NCI-H226 (cell line): ENCODE measurements at places on chromosomes 7 and 10.

- DNase-seq: no peak
These were observed 5.7 kb upstream of the DYNC1I1 start for GRCh38 chr7:95766657-95767056.

GRCh38 chr10:60508831-60509230 lies 119.2 kb upstream of the ANK3 start:
- DNase-seq: no peak

- peak; percentile 35 for DNase-seq
These were observed 179.8 kb downstream of the NPSR1 start for GRCh38 chr7:34837801-34838201.

DNA sequence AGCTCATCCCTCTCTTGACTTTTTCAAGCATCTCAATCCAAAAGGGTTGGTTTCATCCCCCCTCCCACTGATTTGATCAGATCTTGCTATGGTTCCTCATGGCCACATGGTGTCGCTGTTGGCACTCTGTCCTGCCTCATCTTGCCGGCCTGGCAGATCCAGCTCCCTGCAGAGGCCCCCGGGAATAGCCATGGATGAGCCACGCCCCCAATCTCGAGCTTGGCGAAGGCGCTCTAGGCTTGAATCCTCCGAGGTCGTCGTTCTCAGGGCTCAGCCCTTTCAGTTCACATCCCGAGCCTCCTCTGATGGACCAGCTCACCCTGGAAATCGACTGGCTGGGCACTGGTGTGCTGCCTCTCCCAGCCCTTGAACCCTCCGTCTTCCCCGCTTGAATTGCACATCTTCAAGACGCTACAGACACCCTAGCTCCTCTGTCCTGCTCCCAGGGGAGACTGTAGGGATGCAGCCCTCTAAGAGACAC lies 628.7 kb downstream of the TYW1 start:
- peak; percentile 64 for DNase-seq

- DNase-seq: no peak
These were observed 18.4 kb downstream of the EEPD1 start for GRCh38 chr7:36171503-36171902.

DNA sequence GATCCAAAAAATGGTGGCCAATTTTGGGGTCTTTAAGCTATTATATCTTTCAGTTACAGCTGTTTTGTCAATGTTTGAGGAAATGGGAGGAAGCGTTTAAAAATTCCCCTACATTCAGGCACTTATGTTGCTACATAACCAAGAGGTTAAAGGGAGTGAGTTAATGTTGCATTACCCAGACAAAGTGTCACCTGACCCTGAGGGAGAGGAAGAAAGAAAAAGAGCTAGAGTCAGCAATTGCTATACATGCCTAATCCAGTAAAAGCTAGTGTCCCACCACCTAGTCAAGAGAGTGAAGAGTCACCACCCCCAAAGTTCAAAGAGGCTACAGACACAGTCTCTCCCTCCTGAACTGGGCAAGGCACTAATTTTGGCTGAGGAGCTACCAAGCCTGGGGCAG lies 69.5 kb upstream of the ZNF92 start:
- no peak for DNase-seq

GRCh38 chr10:58264780-58265179 lies 2.9 kb downstream of the IPMK start:
- no peak for DNase-seq

GRCh38 chr10:20185116-20185515 lies 368.9 kb downstream of the PLXDC2 start:
- DNase-seq: peak; percentile 67

DNA sequence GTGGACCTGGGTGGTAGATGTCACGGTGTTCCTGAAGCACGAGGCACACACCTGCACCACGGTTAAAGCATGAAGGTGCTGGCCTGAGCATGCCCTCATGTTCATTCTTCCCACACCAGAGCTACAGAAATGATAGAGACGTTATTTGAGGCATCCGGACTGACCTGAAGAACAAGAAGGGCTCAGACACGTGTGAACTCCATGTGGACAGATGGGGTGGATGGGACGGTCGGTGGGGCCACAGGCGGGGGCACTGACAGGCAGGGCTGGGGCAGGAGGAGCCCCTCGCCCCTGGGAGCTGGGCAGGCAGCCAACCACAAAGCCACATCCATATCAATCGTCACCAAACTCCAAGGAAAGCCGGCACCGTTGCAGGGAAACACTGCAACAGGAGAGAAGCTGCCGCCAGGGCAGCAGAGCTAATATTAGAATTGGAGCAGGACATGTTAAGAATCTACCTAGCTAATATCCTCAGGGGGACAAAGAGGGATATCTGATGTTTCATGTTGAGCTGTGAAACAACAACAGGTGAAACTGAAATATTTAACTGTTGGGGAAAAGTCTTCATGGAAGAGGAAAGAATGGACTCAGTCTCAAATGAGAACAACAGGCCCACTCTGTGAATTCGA lies 37.8 kb upstream of the DIP2C start:
- no peak for DNase-seq

DNA sequence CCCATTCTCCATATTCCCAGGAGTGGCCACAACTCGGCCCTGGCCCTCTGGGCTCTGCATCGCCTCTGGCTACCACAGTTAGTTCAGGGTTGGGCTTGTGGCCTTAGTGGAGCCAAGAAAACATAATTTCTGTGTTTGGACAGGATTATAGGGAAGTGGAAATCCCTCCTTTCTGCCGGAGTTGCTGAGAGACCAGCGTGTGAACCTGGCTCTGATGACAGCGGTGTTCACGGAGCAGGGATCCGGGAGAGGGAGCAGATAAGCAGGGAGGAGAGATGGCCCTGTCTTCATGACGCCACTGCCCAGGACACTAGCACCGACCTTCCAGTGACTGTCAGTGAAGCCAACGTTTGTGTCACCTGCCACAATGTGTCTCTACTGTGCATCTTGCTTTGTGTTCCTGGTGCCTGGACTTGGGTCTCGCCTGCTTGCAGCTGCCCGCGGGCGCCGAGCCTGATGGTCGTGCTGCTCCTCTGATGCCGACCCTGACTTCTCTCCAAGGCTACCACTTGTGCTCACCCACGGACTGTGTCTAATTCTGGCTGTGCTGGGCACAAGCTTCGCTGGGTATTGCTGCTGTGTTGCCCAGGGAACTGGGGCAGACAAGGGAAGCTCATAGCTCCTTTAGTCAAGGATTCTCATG lies 67.0 kb upstream of the VIPR2 start:
- no peak for DNase-seq

DNA sequence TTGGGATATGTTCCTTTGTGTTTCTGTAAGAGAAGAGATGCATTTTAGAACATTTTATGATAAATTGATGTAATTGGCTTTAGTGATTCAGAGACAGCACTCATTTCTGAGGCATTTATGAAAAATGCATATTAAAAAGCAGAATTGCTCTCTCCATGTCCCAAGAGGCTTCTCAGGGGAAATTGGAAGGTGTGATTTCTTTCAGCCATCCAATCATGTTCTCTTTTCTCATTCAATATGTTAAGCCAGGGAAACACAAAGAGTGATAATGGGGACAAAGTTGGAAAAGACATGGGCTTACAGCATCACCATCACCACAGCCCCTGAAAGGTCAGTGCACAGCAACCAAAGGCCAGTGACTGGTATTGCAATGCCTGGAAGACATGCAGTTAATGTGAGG lies 129.9 kb upstream of the COL1A2 start:
- DNase-seq: no peak

DNA sequence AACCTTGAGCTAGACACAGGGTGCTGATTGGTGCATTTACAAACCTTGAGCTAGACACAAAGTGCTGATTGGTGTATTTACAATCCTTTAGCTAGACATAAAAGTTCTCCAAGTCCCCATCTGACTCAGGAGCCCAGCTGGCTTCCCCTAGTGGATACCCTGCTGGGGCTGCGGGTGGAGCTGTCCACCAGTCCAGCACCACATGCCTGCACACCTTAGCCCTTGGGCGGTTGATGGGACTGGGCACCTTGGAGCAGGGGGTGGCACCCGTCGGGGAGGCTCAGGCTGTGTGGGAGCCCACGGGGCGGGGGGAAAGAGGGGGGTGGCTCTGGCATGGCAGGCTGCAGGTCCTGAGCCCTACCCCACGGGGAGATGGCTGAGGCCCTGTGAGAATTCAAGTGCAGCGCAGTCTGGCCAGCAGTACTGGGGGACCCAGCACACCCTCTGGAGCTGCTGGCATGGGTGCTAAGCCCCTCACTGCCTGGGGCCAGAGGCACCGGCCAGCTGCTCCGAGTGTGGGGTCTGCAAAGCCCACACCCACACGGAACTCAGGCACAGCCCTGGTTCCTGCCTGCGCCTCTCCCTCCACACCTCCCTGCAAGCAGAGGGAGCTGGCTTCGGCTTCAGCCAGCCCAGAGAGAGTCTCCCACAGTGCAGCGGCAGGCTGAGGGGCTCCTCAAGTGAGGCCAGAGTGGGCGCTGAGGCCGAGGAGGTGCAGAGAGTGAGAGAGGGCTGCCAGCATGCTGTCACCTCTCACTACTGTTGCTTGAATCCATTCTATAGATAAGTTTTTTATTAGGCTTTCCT lies 369.8 kb upstream of the SMIM30 start:
- DNase-seq: no peak

- peak; percentile 37 for DNase-seq
These were observed 62.9 kb upstream of the MKRN1 start for GRCh38 chr7:140542228-140542603.

GRCh38 chr10:121553511-121554264 lies 44.6 kb downstream of the FGFR2 start:
- DNase-seq: no peak

- DNase-seq: no peak
These were observed 368.1 kb downstream of the CXCL12 start for GRCh38 chr10:44016589-44017482.

DNA sequence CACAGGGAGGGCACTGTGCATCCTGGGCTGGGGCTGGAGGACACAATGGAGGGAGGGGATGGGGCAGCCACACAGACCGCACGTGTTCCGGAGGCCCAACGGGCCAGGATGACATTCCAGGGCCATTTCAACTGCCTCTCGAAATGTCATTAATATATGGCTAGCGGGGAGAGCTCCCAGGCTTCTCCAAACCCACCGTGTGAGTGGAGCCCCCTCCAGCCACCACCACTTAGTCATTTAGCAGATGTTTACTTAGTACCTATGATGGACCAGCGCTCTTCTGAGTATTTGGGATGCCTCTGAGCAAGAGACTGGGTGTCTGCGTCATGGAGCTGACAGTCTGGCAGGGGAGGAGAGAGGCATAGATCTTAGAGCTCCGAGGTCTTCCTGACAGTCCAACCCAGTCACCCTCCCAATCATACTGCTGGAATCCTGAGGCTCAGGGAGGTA lies 107.3 kb downstream of the ZMIZ1 start:
- no peak for DNase-seq

DNA sequence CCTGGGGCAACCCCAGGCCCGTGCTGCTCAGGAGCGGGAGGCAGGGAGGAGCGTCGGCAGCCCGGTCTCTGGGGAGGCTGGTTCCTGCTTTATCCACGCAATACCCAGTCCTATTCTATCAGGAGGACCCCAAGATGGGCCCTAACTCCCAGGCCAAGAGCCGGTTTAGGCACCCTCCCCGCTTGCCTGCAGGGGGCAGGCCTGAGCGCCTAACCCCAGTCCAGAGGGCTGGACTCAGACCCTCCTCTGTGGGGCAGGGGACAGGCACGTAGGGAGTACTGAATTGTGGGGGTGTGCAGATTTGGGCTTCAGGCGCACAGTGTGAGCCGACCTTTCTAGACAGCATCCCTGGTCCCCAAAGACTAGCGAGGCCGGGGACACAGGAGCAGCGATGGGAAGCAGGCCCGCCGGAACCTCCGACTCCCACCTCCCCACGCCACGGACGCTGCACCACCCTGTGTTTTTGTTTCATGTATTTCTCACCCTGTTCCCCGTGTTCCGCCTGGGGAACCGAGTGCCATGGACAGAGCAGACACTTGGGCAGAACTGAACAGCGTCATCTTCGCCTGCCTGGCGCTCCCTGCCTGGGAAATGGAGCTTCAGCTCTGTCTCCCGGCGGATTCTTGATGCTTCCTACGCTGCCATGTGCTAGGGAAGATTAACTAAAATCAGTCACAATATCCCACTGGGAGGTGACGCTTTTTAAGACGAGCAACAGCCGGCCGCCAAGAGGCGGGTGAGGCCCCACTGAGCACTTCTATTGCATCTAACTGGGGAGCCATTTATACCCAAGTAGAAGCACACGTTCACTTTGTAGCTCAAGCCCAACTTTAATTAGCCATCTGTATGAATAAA lies 5.3 kb downstream of the NUDT1 start:
- no peak for DNase-seq

DNA sequence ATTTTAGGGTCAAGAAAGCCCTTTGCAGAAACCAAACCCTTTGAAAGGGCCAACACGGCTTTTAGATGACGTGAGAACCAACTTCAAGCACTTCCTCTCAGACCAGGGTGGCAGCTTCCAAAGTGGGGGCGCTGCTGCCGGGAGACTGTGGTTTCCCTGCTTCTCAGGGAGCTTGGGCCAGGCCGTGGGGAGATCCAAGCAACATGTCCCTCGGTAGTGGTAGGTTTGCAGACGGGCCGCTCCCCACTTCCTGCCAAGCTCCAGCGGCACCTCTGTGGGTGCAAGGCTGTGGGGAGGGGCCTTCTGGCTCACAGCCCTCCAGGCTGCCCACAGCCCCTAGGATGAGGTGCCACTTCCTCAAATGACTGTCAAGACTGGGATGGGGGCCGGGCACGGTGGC lies 132.4 kb downstream of the FAM53B start:
- DNase-seq: no peak

DNA sequence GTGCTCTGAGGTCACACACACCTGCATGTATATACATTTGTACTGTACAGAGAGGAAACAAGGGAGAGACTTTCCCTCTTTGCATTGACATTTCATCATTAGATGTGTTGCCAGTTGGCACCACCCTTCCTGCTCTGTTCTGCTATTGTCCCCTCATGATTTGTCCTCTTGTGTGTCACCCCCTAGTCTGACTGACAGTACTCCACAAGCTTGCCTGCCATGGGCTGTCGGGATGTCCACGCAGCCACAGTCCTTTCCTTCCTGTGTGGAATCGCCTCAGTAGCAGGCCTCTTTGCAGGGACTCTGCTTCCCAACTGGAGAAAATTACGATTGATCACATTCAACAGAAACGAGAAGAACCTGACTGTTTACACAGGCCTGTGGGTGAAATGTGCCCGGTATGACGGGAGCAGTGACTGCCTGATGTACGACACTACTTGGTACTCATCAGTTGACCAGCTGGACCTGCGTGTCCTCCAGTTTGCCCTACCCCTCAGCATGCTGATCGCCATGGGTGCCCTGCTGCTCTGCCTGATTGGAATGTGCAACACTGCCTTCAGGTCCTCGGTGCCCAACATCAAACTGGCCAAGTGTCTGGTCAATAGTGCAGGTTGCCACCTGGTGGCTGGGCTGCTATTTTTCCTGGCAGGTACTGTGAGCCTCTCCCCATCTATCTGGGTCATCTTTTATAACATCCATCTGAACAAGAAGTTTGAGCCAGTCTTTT lies 9.4 kb downstream of the CLDN12 start:
- no peak for DNase-seq

- no peak for DNase-seq
These were observed 242.5 kb downstream of the VTI1A start for GRCh38 chr10:112689327-112690072.

- peak; percentile 77 for DNase-seq
These were observed 2.7 kb upstream of the PDGFA start for GRCh38 chr7:522071-522950.
